Activated CD4-positive, alpha-beta memory T cell treated with anti-CD3 and anti-CD28 coated beads, Interleukin-2, amount 10 ng/mL, durations not matched to agents 7 days and 5 days (primary cell): ENCODE measurements at places on chromosomes 3 and 15. TPM values are rescaled to one million over a fixed set of nuclear protein-coding genes. Genes with fewer than 3 reads are reported as not detected.

The GP5 gene
- total RNA-seq: 1.3 TPM

- no peaks in the 10 kb centered on the region for H3K27me3 ChIP-seq
- no peak for DNase-seq
- H3K27ac ChIP-seq: no peak overlapping the region
- H3K4me1 ChIP-seq: no peaks in the 10 kb centered on the region
- H3K4me3 ChIP-seq: no peak overlapping the region
Observed at GRCh38 chr15:42973114-42973513, 52.5 kb upstream of the TTBK2 start.

DNA sequence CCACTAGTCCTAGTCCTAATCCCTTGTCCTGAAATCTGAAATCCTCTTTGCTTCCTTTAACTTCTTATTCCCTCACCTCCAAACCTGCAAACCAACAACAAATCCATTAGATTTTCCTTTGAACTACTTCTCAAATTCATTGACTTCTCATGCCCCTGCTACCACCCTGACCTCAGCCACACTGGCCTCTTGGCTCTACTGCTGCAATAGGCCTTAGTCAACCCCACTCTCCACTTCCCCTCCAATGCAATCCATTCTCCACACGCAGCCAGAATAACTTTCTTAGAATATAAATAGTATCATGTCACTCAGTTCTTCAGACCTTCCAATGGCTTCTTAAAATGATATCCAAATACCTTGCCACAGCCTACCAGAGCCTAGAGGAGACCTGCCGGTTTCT is 131.1 kb upstream of the GADL1 start:
- H3K4me3 ChIP-seq: no peak overlapping the region
- DNase-seq: no peak
- H3K4me1 ChIP-seq: peaks cover 1% of the 10 kb centered on the region
- no peaks in the 10 kb centered on the region for H3K36me3 ChIP-seq

The KLHL25 gene
- 4.3 TPM for total RNA-seq

- H3K4me1 ChIP-seq: peaks cover 17% of the 10 kb centered on the region
- no peaks in the 10 kb centered on the region for H3K36me3 ChIP-seq
- H3K27me3 ChIP-seq: peaks cover 10% of the 10 kb centered on the region
- DNase-seq: no peak
- no peak overlapping the region for H3K4me3 ChIP-seq
- H3K27ac ChIP-seq: no peak overlapping the region
Observed at GRCh38 chr15:95994418-95994817, 336.1 kb upstream of the NR2F2 start.

The LRRC2 gene
- 0.43 TPM for total RNA-seq

The MST1R gene
- 2.6 TPM for total RNA-seq

GRCh38 chr3:72539856-72540255 is 308.4 kb downstream of the SHQ1 start:
- no peak overlapping the region for H3K27ac ChIP-seq
- no peak for DNase-seq
- H3K36me3 ChIP-seq: peaks cover 2% of the 10 kb centered on the region
- no peak overlapping the region for H3K4me3 ChIP-seq

- H3K4me3 ChIP-seq: no peak overlapping the region
- peaks cover 6% of the 10 kb centered on the region for H3K36me3 ChIP-seq
- H3K27me3 ChIP-seq: peaks cover 24% of the 10 kb centered on the region
- H3K4me1 ChIP-seq: peaks cover 2% of the 10 kb centered on the region
- H3K27ac ChIP-seq: no peak overlapping the region
- DNase-seq: no peak
Observed at GRCh38 chr3:160474416-160474838, 24.8 kb upstream of the TRIM59 start.

- DNase-seq: no peak
- H3K27me3 ChIP-seq: no peaks in the 10 kb centered on the region
- no peak overlapping the region for H3K4me3 ChIP-seq
- H3K27ac ChIP-seq: no peak overlapping the region
- H3K4me1 ChIP-seq: peaks cover 6% of the 10 kb centered on the region
- no peaks in the 10 kb centered on the region for H3K36me3 ChIP-seq
Observed at GRCh38 chr3:58621086-58621830, 44.1 kb upstream of the FAM107A start.

The FBXW12 gene
- not detected for total RNA-seq

The TLR9 gene
- 0.83 TPM for total RNA-seq

The CATSPER2 gene
- 3.0 TPM for total RNA-seq

DNA sequence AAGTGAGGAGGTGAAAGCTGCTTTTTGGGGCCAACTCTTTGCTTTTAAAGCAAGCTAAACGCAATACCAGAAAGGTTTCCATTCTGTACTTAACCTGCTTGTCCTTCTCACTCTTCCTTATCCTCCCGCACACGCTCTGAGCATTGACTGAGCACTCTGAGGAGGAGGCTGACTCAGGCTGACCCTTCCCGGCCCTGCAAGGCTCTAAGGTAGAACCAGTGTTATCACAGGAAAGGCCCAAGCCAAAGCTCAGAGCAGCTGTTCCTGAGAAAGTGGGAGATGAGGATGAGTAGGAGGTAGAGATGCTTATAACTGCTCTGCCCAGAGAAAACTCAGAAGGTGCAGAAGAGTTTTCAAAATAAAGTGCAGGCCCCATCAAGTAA is 2.3 kb downstream of the B3GNT5 start:
- no peak for DNase-seq
- no peaks in the 10 kb centered on the region for H3K36me3 ChIP-seq
- peak overlapping the region; percentile 58 for H3K4me3 ChIP-seq
- H3K4me1 ChIP-seq: peaks cover 9% of the 10 kb centered on the region

- peaks cover 4% of the 10 kb centered on the region for H3K36me3 ChIP-seq
- peaks cover 37% of the 10 kb centered on the region for H3K4me1 ChIP-seq
- H3K27me3 ChIP-seq: no peaks in the 10 kb centered on the region
Observed at GRCh38 chr3:42025370-42026138, 63.7 kb upstream of the ULK4 start.

GRCh38 chr15:89401631-89402517 is 67.2 kb upstream of the POLG start:
- peak overlapping the region; percentile 3 for H3K4me3 ChIP-seq
- H3K4me1 ChIP-seq: peaks cover 40% of the 10 kb centered on the region
- no peaks in the 10 kb centered on the region for H3K36me3 ChIP-seq
- no peak overlapping the region for H3K27ac ChIP-seq

The ATP10A gene
- 35.8 TPM for total RNA-seq

The WNT5A gene
- not detected for total RNA-seq

The LYZL4 gene
- total RNA-seq: not detected

The GPR160 gene
- total RNA-seq: 13.8 TPM

The POLR2M gene
- total RNA-seq: 71.0 TPM

GRCh38 chr3:161557445-161558150 is 61.0 kb downstream of the OTOL1 start:
- no peaks in the 10 kb centered on the region for H3K36me3 ChIP-seq
- no peak overlapping the region for H3K4me3 ChIP-seq
- H3K27me3 ChIP-seq: no peaks in the 10 kb centered on the region
- H3K4me1 ChIP-seq: no peaks in the 10 kb centered on the region
- no peak overlapping the region for H3K27ac ChIP-seq

DNA sequence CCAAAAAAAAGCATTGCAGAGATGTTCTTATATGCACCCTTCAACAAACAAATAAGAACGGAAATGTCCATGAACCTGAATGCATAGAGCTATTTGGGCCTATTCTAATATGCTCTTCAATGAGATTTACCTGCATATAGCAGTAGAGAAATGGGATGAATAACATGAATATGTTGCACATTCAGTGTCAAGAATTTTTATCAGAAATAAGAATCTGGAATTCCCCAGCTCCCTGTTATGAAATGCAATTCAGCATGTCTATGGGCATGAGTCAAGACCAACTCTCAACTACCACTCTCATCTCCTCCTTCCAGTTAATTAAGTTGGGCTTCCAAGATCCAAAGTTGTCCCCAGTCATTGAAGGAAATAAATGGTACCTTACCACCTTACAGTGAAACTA is 133.7 kb upstream of the ALCAM start:
- no peak for DNase-seq
- H3K27ac ChIP-seq: no peak overlapping the region
- no peaks in the 10 kb centered on the region for H3K27me3 ChIP-seq

- H3K27me3 ChIP-seq: peaks cover 27% of the 10 kb centered on the region
- H3K4me3 ChIP-seq: no peak overlapping the region
- H3K36me3 ChIP-seq: no peaks in the 10 kb centered on the region
- DNase-seq: no peak
- no peaks in the 10 kb centered on the region for H3K4me1 ChIP-seq
- H3K27ac ChIP-seq: no peak overlapping the region
Observed at GRCh38 chr3:184391266-184391665, 11.4 kb downstream of the CHRD start.

DNA sequence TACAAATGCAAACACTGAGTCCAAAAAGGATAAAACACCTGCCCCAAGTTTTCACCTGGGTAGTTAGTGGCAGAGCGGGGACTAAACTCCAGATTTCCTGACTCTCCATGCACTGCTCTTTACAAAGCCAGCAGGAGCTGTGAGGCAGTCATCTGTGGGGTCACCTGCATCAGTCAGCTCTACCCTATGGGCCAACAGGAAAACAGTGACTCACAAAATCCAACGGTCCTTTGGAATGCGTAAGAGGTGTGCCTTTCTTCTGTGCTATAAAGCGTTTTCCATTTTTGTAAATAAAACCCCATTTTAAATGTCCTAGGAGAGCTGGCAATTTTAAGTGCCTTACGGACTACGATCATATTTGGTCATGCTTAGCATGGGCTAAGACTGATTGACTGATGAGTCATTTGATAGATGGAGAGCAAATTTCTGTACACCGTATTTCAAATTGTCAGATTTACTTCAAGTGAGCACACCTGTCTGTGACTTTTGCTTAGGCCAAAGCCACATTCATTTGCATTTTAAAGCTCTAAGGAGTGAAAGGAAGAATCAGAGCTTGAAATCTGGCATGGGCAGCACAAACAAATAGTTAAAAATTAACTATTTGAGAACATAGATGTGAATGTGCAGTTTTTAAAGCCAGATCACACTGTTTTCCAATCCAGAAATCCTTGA is 4.4 kb upstream of the COL8A1 start:
- H3K27ac ChIP-seq: no peak overlapping the region
- no peak overlapping the region for H3K4me3 ChIP-seq
- peaks cover 37% of the 10 kb centered on the region for H3K27me3 ChIP-seq
- no peak for DNase-seq

DNA sequence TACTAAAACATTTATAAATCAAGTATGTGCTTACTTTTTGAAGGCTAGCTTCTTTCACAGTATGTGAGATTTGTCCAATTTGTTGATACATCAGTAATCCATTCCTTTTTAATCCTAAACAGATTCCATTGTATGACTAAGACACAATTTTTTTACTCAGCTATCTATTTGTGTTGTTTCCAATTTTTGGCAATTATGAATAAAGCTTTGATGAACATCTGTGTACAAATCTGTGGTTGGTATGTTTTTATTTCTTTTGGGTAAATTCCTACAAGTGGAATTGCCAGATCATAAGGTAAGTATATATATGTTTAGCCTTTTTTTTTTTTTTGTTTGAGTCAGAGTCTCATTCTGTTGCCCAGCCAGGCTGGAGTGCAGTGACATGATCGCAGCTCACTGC is 56.2 kb upstream of the VEPH1 start:
- DNase-seq: no peak
- no peak overlapping the region for H3K27ac ChIP-seq
- no peaks in the 10 kb centered on the region for H3K4me1 ChIP-seq
- no peak overlapping the region for H3K4me3 ChIP-seq
- no peaks in the 10 kb centered on the region for H3K36me3 ChIP-seq

DNA sequence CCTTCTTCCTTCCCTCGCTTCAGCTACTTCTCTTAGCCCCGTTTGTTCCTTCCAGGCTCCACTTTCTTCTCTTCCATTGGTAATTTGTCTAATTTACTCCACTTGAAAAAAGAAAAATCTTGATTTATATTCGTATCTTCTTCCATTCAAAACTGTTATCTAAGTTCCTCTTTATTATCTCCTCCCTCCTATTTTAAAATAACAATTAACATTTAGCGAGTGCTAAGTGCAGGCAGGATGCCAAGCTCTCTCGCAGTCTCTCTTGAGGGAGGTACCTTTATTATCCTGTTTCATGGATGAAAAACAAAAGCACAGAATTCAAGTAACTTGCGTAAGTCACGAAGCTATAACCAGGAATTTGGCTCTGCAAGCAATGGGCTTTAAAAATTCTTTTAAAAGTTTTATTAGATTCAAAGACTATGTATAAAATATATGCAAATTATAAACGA is 418.9 kb upstream of the NAALADL2 start:
- no peaks in the 10 kb centered on the region for H3K36me3 ChIP-seq
- peaks cover 26% of the 10 kb centered on the region for H3K27me3 ChIP-seq
- H3K27ac ChIP-seq: no peak overlapping the region
- H3K4me1 ChIP-seq: peaks cover 5% of the 10 kb centered on the region

- peaks cover 9% of the 10 kb centered on the region for H3K27me3 ChIP-seq
- H3K36me3 ChIP-seq: no peaks in the 10 kb centered on the region
- H3K27ac ChIP-seq: no peak overlapping the region
- H3K4me3 ChIP-seq: no peak overlapping the region
- H3K4me1 ChIP-seq: peaks cover 14% of the 10 kb centered on the region
Observed at GRCh38 chr3:185981621-185982020, 43.8 kb upstream of the TRA2B start.

- H3K36me3 ChIP-seq: peaks cover 28% of the 10 kb centered on the region
- H3K4me3 ChIP-seq: no peak overlapping the region
- no peak for DNase-seq
- no peaks in the 10 kb centered on the region for H3K27me3 ChIP-seq
- H3K4me1 ChIP-seq: peaks cover 71% of the 10 kb centered on the region
- H3K27ac ChIP-seq: no peak overlapping the region
Observed at GRCh38 chr3:71491154-71491752, 92.3 kb downstream of the FOXP1 start.

- H3K36me3 ChIP-seq: no peaks in the 10 kb centered on the region
- H3K4me1 ChIP-seq: no peaks in the 10 kb centered on the region
- no peak for DNase-seq
- no peak overlapping the region for H3K4me3 ChIP-seq
- no peaks in the 10 kb centered on the region for H3K27me3 ChIP-seq
Observed at GRCh38 chr3:26713091-26713490, 90.5 kb downstream of the LRRC3B start.

- H3K4me1 ChIP-seq: peaks cover 13% of the 10 kb centered on the region
- H3K27me3 ChIP-seq: no peaks in the 10 kb centered on the region
- DNase-seq: no peak
- H3K4me3 ChIP-seq: no peak overlapping the region
- no peak overlapping the region for H3K27ac ChIP-seq
- H3K36me3 ChIP-seq: peaks cover 16% of the 10 kb centered on the region
Observed at GRCh38 chr15:68213991-68214837, 9.1 kb upstream of the CALML4 start.

The FRMD5 gene
- not detected for total RNA-seq

DNA sequence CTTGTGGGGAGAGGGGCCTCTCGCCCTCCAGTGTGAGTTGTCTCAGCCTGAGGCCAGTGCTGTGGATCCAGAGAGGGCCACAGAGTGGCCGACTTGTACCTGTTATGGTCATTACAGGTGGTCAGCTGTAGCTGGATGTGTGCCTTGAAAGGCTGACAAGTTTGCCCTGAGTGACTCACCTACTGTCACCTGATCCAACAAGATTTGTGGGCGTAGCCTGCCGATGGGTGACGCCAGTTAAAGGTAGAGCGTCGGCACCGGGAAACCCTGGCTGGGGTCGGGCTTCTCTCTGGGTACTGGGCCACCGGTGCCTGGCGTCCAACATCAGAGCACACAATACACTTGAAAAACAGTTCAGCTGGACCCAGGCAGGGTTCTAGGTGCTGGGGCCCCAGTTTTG is 2.8 kb upstream of the ISG20 start:
- DNase-seq: peak; percentile 79
- H3K4me1 ChIP-seq: peaks cover 79% of the 10 kb centered on the region
- H3K27me3 ChIP-seq: no peaks in the 10 kb centered on the region
- peak overlapping the region; percentile 95 for H3K27ac ChIP-seq

The SCAANT1 gene
- not detected for total RNA-seq
